ENCODE measurements at places on chromosomes 12 and 14.

DNA sequence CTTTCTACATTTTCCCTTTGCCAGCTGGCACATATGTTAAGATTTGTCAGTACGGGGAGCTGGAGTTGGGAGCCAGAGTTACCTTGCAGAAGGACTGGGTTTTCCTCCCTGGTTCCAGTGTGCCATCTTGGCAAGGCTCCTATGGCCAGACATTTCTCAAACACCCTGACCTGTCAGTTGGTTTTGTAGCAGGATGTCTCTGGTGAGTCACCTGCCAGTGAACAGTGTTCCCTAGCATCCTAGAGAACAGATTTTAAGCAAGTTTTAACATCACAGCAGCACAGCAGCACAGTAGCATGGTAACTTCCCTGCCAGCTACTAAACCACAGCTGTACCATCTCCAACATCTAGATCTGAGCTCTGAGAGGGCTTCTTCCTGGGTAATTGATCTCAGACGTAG lies 26.2 kb upstream of the KTN1 start:
- no peak for DNase-seq

DNA sequence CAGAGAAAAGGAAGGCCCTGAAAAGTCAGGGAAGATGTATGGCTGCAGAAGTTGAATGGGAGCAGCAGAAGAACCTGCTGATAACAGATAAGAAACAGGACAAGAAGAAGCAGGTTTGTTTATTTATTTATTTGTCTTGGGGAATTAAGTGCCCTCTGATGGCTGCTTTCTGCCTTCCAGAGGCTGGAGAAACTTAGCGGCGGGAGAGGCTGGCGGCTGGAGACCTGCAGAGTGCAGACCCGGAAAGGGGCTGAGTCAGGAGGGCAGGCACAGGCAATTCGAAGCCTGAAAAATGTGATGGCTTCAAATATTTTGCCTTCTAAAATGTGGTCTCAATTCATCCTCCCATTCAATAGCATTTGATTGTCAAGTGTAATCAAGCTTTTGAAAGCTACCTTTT lies 168.2 kb upstream of the GZMB start:
- no peak for DNase-seq

DNA sequence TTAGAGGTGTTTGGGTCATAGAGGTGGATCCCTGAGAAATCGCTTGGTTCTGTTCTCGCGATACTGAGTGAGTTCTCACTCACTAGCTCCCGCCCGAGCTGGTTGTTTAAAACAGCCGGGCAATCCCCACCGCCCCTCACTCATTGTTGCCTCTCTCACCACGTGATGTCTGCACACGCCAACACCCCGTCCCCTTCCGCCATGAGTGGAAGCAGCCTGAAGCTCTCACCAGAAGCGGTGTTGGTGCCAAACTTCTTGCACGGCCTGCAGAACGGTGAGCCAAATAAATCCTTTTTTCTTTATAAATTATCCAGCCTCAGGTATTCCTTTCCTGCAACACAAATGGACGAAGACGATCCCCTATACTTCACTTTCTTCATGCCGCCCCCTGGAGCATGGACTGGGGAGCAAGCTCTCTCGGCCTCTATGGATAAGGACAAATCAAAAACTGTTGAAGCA lies 45.4 kb upstream of the CCND2 start:
- DNase-seq = no peak

GRCh38 chr14:49460662-49461061 lies 125.5 kb downstream of the RPS29 start:
- DNase-seq = no peak

DNA sequence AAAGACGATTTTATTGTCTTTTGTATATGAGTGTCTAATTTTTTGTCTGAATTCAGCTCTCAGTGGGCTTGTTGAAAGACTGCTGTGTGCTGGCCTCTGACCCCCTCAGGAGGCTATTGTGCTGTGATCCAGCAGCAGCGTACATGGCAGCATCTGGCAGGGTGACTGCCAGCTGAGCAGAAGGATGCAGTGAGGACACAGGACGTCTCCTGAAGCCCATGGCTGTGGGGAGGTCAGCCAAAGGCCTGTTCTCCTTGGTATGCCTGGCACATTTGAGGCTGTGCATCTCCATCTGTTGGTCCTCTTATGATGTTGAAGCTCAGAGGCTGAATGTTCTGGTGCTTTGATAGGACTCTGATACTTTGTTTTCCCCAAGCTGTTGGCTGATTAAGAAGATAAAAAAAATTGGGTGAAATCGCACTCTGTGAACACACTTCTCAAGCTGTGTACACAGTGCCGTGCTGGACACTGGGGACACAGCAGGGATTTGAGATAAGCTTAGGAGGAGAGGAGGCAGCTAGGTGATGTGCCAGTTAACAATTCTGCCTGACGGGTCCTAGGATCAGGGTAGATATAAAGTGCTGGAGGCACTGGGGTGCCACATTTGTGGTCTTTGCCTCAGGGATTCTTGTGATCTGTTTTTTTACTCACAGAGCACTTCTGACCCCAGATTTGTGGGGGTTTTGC lies 37.5 kb downstream of the EID3 start:
- no peak for DNase-seq

- DNase-seq = no peak
Measured at GRCh38 chr12:27387473-27387872, 54.8 kb downstream of the BMAL2 start.

- DNase-seq = no peak
Measured at GRCh38 chr14:65255583-65256461, 153.5 kb upstream of the MAX start.

DNA sequence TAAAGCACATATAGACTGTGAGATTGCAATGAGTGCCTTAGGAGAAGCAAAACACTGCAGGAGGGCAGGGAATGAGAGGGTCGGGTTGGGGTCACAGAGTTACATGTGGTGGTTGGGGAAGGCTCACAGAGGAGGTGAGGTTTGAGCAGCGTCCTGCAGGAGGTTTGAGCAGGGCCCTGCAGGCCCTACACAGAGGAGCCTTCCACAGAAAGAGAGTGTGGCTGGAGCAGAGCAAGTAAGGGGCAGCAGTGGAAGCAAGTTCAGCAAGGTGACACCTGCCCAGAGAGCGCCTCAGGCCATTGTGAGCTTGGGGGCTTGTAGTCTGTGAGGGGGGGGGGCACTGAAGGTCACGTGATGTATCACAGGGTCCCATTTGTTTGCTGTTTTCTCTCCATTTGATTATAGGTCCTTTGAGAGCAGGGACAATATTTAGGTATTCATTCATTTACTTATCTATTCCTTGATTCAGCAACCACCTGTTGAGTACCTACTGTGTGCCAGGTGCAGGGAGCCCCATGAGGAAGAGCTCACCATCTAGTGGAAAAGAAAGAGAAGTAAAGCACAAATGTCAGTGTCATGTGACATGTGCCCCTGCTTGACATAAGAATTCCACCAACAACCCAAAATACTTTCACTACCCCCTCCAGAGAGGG lies 56.6 kb downstream of the GALNT16 start:
- DNase-seq = no peak

DNA sequence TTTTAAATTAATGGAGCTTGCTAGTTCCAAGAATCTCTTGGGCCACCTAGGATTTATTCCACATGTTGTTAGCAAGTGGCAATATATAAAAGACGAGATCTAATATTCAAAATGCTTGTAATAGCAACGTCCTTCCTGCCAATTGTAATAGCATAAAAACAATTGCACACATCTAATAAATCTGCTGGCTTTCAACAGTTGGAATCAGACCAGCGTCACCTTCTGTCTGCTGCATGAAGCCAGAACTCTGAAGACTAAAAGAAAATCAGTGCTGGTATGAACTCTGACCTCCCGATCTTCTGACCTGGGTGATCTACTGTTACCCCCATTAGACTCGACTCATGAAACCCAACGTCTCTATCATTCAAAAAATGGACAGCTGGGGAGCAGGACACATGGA lies 100.6 kb downstream of the DIO2 start:
- no peak for DNase-seq

GRCh38 chr12:57939291-57939690 lies 2.1 kb upstream of the ATP23 start:
- DNase-seq = no peak

DNA sequence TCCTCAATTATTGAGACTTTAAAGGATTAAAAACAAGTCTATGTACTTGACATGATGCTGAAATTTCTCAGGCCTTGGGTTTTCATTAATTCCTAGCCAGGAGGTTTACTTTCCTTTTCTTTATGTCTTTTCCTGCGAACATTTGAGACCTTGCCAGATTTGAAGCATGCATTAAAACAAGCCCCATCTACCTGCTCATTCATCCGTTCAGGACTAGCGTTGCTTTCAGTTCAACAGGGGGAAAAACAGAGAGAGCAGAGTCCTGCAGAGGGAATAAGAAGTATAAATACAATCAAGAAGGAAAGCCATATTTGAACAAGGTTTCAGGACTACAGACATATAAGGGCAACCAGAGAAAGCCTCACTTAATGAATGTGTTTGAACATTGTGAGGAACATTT lies 542.4 kb downstream of the DIO2 start:
- DNase-seq = no peak

- DNase-seq = no peak
Measured at GRCh38 chr12:113467142-113467501, 4.5 kb downstream of the LHX5 start.

DNA sequence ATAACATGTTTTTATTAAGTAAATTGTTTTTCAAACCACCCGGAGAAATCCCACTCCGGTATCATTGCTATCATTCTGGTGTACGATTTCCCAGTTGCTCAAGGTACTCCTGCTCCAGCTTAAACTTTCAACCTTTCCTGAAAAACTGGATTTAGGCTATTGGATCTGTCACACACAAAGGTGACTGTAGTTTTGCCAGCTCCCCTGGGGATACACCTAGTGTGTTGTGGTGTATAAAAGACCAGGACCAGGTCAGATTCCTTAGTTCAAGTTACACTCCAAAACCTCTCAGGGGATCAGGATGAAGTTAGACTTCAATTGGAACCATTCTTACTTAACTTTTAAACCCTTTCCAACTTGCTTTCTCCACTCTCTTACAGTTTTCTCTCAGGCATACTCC lies 303.9 kb downstream of the NOVA1 start:
- no peak for DNase-seq

DNA sequence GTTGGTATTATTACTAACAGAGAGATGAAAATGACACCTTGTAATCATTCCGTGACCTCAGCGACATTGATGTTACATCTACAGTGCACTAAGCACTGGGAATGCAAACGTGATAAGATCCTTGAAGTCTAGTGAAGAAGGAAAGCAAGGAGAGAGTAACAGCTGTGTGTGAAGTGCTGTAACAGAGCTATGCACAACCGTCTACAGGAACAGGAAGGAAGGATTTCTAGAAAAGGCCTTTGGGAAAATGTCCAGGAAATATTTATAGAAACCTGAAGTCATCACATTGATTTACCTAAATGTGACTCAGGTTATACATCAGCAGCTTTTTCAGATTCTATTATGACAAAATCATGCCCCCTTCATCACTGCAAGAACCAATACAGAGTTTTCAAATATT lies 304.2 kb upstream of the AMIGO2 start:
- DNase-seq = no peak

DNA sequence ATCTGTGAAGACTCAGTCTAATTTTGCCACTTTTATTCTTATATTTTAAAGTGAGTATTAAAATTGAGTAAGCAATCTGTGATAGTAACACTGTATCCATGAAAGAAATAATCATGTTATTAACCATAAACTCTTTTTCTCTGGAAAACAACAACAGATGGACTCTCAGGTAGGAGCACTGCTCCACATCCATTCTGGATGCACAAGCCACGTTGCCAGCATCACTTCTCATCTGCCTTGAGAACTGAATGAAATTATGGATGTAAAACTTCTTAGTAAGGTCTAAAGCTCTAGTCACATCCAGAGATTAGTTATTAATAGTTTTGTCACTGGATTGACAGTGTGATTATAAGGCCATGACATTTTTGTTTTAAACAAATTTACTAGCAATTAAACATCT lies 489.1 kb upstream of the SYT1 start:
- no peak for DNase-seq

DNA sequence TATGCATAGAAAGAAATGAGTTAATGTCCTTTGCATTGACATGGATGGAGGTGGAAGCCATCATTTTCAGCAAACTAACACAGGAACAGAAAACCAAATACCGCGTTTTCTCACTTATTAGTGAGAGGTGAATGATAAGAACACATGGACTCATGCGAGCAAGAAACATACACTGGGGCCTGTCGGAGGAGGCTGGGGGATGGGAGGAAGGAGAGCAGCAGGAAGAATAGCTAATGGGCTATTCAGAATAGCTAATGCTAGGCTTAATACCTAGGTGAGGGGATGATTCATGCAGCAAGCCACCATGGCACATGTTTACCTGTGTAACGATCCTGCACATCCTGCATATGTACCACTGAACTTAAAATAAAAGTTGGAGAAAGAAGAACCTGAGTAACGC lies 29.1 kb upstream of the SYT1 start:
- DNase-seq = no peak

DNA sequence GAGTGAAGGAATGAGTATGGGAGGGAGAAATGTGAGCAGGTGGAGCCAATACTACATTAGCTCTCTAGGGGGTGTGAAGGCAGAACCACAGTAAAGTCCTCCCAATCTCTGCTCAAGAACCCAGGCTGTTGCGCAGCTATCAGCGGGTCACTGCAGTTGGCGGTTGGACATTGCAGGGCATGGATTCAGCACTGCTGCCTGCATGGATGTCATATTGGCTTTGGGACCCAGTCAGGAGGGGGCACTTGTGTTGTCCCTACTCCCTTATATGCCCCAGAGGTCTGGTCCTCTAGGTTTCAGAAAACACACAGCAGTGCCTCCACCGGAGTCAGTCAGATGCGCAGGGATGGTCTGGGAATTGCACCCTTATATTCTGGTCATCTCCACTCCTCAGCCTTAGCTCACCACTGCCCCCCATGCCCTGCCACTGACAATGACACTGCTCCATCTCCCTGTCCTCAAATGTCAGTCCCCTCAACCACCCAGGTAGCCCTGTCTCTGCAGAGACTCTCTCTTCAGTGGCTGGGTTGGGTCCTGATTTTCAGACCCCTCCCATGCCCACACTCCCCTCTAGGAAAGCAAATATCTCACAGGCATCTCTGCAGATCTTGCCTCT lies 9.6 kb downstream of the ZDHHC22 start:
- DNase-seq = no peak

DNA sequence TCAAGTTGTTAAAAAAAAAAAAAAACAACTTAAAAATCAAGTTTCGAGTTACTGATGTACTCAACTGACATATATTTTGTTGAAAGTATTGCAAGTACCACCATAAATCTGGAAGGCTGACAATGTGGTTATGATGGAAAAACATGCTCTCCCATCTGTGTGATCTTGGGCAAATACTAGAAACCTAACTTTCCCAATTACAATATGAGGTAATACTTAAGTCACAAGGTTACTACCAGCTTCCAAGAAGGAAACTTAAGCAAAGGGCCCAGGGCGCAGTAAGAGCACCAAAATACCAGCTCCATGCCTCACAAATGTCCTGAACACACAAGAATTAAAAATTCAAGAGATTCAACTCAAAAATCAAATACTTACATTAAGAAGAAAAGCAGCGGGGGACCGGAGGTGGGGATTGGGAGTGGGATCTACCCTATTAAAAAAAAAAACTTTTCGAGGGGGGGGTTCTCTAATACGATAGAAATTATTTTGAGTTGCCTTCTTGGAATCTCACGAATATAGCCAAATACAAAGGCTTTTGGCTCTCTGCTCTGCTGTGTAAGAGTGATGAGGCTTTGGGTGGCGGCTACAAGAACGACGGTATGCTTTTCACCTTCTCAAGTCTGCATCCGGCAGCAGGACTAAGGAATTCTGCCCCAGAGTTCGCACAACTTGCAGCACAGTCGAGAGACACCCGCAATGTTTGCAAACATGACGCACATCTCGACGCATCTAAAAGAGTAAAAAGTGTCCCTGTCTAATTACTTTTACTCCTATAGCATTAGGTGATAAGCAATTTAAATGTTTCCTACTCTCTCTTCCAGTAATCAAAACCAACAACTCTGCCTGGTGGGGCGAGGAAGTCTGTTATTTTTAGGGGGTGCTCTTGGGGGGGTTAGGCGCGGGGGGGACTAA lies 1.1 kb downstream of the SAV1 start:
- no peak for DNase-seq

All from activated CD4-positive, alpha-beta T cell treated with anti-CD3 and anti-CD28 coated beads for 24 hours (primary cell).